Dermis microvascular lymphatic vessel endothelial cell (primary cell): ENCODE measurements at places on chromosomes 1 and 21. TPM values are rescaled to one million over a fixed set of nuclear protein-coding genes. Genes with fewer than 3 reads are reported as not detected.

DNA sequence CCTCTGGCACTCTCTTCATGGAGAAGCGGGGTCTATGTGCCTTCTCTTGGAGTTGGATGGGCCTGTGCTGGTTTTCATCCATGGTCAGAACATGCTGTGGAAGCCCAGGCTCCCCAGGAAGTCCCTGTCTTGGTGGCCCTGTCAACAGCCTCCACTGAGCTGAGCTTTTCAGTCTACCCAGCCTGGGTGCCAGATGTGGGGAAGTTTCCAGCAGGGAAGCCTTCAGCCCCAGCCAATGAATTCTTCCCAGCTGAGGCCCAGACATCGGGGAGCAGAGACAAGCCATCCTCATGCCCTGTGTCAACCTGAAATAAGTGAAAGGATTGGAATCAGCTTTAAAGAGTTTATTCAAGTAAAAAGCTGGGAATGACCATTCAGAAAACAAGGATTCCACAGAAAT is 75.1 kb upstream of the PGBD5 start:
- DNase-seq, result no peak

The HSPB7 gene
- total RNA-seq, result not detected in 2 replicates

The TP73 gene
- total RNA-seq, result under 0.01 TPM in 1 of 2 replicates, not detected in the other

The TRIM67 gene
- not detected in 2 replicates for total RNA-seq

GRCh38 chr1:101357444-101357986 is 120.7 kb downstream of the S1PR1 start:
- DNase-seq, result peak; percentile 69

The HPCA gene
- total RNA-seq, result not detected in 2 replicates

DNA sequence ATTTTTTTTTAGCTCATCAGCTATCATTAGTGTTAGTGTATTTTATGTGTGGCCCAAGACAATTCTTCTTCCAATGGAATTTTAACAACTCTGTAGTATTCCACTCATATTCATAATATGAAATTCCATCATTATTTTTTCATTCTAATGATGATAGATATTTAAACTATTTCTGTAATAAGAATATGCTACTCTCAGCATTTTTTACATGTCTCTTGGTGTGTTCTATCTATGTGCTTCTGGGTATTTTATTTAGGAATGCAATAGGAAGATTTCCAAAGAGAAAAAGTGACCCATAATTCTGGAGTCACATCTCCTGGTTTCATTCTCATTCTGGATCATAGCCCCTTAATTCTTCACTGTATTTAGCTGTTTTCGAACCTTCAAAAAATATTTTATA is 109.5 kb downstream of the LRRC53 start:
- DNase-seq, result no peak

DNA sequence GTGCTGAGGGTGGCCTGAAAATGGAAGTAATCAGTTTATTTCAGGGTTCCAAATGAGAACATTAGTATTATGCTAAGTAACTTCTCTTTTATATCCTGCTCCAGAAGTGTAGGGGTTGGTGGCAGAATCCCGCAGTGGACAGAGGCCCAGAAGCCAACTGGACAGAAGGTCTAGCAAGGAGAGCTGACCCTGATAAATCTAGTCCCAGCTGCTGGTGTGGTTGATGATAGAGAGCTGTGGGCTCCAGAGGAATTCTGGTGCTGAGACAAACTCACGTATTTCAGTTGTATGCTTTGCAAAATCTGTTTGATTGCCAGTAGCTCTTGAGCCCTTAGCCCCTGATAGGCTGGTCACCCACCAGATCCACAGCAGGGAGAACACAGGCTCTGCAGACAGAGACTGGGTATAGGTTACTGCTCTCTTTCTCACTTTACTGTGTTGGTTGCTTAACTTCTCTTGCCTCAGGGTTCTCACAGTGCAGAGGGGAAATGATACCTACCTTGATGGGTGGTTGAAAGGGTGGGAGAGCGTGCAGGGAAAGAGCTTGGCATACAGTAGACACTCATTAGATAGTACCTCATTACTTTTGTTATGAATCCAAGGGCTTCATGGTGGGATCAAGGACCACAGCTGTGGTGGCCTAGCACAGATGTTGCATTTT is 29.6 kb upstream of the CACNA1E start:
- no peak for DNase-seq

The JAM2 gene
- 0.51 and 1.4 TPM in 2 replicates for total RNA-seq
